ENCODE measurements at places on chromosomes 12 and 14. TPM values are rescaled to one million over a fixed set of nuclear protein-coding genes. Genes with fewer than 3 reads are reported as not detected.

GRCh38 chr12:3354586-3354985 lies 136.4 kb upstream of the PRMT8 start:
- DNase-seq = no peak

DIO3 gene
- not detected for polyA plus RNA-seq

GRCh38 chr12:96258104-96258961 lies 64.2 kb downstream of the ELK3 start:
- no peak for DNase-seq

GRCh38 chr12:11812586-11813437 lies 163.3 kb downstream of the ETV6 start:
- DNase-seq = peak; percentile 43

Measured in CD14-positive monocyte (primary cell).